DMS79 treated with DMSO at 0.1 percent for 48 hours (cell line): ENCODE measurements at places on chromosomes 7 and 10.

DNA sequence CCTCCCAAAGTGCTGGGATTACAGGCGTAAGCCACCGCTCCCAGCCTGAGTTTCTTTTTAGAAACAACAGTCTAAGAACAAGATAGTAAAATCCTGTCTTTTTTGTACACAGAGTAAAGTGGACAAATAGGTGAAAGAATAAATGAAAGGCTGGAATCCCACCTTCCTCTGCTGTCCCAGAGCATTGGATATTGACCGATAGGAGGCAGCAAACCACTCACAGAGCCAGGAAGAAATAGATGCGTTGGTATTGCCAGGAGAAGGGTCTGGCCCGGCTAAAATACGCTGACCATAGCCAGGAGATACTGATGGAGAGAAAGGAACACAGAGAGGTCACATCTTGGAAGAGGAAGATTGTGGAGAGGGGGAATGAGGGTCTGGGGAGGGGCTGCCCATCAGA, 11.4 kb upstream of the ZNF12 start:
- no peak for DNase-seq

DNA sequence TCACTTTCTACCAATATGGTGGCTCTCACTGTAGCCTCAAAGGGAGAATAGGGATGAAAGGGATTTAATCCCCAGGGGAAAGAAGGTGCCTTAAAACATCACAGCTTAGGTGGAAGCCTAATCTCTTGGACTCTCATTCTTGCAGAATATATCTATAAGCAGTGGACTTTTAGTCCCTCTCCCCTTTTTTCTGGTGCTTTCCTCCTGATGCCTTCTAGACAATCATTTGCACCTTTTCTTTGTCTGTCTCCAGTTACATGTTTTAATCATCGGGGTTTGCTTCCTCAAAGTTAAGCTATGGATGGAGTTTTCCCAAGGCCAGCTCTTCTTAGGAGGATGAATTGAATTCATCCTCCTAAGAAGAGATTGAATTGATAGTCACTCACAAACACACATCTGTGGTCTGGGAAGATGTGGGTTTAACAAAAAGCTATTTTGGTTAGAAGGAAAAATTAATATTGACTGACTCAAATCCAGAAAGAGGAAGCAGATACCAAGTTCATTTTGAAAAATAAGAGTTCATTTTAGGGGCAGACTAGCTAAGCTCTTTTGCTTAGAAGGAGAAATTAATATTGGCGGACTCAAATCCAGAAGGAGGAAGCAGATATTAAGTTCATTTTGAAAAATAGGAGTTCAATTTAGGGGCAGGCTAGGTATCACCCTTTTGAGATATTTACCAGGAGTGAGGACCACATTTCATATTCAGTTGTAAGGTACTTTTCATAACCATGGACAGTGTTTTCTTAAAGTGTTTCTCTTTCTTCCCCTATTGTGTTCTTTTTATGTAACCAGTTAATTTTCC, 35.2 kb upstream of the PLEKHS1 start:
- no peak for DNase-seq

DNA sequence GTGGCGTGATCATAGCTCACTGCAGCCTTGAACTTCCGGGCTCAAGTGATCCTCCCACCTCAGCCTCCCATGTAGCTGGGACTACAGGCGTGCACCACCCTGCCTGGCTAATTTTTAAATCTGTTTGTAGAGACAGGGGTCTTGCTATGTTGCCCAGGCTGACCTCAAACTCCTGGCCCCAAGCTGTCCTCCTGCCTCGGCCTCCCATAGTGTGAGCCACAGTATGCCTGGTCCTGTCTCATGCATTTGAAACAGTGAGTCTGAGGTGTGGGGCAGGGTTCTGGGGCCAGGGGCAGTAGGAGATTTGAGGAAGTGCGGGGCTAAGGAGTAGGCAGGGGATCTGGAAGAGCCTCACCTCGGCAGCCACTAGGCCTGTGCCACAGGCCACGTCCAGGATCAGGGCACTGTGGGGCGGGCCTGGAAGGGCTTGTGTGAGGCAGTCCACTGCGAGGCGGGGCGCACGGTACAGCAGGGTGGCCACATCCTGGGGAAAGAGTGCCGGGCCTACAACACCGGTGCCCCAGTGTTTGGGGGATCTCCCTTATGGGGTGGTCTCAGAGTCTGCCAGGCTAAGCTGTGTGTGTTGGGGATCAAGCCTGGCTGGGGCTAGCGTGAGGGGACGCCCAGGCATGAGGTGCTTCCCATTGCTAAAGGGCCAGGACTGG, 1.5 kb downstream of the METTL27 start:
- DNase-seq = no peak

DNA sequence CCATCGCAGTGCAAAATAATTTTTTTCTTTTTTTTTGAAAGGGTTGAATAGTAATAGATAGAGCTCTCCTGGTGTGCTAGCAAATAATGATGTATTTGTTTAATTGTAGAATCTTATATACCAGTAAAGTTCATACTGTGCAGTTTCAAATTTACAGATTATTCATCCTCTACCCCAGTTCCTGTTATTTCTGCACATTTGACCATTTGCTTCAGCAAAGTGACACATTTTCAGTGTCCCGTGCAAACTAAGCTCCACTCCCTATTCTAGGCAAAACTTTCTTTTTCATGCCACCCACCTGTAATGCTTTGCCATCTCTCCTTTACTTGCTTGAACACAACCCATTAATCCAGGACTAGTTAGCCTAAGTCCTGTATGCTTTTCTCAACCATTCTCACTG, 43.0 kb downstream of the SHOC2 start:
- DNase-seq = no peak

- no peak for DNase-seq
Observed at GRCh38 chr7:97001221-97001620, 4.1 kb upstream of the DLX6 start.

GRCh38 chr7:5296611-5297226, 14.0 kb downstream of the SLC29A4 start:
- no peak for DNase-seq

DNA sequence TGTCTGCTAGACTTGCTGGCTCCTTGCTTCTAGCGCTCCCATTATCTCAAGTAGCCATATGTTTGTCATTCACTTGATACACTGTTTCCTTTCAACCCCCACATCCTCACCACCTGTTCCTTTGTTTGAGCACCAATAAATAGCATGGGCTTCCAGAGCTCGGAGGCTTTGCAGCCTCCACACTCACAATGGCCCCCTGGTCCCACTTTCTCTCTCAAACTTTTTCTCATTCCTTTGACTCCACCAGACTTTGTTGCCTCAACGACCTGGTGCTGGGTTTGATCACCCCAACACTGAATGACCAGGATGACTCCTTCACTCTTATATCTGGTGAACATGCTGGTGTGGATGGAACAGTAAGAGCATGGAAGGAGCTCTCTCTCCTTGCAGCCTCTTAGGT, 114.5 kb upstream of the TRIM24 start:
- DNase-seq = no peak

GRCh38 chr7:138001529-138002095, at the start of gene CREB3L2:
TSS of gene CREB3L2 (minus strand) at chr7:138002086. CDS start at chr7:138001705, 381 bp downstream.
- DNase-seq = peak; percentile 64

- DNase-seq = peak; percentile 35
Observed at GRCh38 chr10:88926566-88927415, 25.8 kb downstream of the ACTA2 start.

- DNase-seq = no peak
Observed at GRCh38 chr10:133164816-133165555, 5.0 kb downstream of the KNDC1 start.

DNA sequence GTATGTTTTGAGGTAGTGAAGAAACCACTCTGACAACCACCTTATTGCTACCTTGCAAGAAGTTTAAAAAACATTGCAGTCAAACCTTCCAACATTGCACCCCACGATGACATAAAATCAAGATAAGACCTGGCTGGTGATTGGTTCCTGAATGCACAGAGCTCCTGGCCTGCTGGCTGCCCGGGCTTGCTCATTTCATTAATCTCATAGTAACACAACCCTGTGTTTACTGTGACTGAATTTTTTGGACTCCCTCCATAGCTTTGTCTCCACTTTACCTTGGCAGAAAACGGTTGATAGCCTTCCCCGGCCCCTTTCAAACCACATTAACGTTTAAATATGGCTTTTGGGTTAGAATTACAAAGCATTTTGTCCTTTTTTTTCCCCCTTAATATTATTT, 27.5 kb downstream of the VWA2 start:
- DNase-seq = peak; percentile 68

GRCh38 chr10:14611968-14612693, 162.6 kb downstream of the FAM107B start:
- no peak for DNase-seq

GRCh38 chr7:102326157-102326889, 29.9 kb downstream of the SPDYE6 start:
- DNase-seq = no peak

DNA sequence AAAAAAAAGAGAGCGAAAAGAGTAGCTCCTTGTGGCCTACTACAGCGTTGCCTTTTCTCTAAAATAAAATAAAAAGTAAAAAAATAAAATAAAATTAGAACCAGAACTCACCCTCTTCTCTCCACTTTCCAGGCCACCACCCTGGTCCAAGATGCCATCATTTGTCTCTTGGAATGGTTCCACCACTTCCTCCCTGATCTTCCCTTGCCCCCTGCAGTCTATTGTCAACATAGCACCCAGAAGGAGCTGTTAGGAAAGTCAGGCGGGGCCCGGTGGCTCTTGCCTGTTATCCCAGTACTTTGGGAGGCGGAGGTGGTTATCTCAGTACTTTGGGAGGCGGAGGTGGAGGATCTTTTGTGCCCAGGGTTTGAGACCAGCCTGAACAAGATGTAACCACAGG, 7.6 kb upstream of the GRID2IP start:
- peak; percentile 9 for DNase-seq

DNA sequence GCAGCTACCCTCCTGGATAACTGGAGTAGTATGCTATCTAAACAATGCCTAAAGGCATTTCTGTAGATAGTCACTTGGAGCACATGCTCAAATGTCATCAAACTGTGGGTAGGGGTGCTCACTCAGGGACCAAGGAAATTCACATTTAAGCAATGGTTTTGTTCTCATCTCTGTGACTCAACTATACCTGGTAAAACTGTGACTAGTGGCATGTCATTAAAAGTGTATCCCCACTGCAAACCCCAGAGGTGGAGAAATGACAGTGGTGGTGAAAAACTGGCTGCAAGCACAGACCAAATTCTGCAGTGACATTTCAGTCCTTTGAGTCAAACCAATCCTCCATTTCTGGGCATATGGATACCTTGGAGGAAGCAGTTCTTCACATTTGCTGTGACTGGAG, 134.2 kb upstream of the EFCAB10 start:
- no peak for DNase-seq

GRCh38 chr7:4056552-4057288, 625.4 kb upstream of the FOXK1 start:
- DNase-seq = no peak

DNA sequence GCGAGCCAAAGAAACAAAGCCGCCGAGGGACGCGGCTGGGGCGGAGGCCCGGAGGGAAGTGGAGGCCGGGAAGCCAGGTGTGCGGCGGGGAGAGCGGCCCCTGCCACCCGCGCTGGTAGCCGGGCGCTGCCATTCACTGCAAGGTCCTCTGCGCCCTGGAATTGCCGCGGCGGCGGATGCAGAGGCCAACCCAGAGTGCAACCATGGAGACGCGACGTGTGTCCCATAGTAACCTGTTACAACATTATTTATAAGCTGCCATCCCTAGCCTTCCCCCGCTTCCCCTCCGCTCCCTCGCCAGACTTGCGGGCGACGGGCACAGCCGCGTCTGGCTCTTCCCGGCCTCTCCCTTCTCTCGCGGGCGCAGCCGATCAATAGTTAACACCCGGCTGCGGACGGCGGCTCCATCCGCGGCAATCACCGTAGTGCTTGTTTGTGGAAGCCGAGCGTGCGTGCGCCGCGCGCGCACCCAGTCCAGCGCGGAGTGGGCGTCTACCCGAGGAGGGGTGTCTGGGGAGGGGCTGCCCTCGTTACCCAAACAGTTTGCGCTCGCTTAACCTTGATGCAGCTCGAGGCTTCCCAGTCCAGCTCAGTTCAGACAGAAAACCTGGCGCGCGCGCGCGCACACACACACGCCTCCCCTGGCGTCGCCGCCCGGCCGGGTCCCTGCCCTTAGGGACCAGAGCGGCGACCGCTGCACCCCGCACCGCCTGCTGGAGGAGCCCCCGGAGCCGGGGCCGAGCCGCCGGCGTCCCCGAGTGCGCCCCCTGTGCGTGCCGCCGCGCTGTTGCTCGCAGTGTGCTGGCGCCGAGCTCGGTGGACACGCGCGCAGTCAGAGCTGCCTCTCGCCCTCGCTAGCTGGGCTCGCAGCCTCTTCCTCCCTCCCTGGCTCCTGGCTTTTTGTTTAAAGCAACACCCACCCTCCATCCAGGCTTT, 165.4 kb upstream of the DPP6 start:
- DNase-seq = no peak

GRCh38 chr10:7412237-7412927, 1.5 kb upstream of the SFMBT2 start:
- no peak for DNase-seq

- DNase-seq = no peak
Observed at GRCh38 chr7:150361402-150361801, 7.2 kb upstream of the REPIN1 start.

DNA sequence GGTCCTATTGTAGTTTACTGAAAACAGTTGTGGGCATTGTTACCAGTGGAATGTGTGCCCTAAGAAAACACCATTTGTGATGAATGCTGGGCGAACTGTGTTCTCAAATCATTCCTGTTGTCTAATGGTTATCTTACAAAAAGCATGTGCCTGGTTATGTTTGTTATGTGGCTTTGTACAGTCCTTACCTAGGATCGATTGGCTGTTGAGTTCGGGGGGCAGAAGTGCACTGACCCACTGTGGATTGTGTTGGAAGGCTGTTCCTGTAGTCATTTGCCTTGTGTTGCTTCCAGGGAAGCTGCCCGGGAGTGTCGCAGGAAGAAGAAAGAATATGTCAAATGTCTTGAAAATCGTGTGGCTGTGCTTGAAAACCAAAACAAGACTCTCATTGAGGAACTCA, 84.3 kb downstream of the CREM start:
- DNase-seq = no peak

DNA sequence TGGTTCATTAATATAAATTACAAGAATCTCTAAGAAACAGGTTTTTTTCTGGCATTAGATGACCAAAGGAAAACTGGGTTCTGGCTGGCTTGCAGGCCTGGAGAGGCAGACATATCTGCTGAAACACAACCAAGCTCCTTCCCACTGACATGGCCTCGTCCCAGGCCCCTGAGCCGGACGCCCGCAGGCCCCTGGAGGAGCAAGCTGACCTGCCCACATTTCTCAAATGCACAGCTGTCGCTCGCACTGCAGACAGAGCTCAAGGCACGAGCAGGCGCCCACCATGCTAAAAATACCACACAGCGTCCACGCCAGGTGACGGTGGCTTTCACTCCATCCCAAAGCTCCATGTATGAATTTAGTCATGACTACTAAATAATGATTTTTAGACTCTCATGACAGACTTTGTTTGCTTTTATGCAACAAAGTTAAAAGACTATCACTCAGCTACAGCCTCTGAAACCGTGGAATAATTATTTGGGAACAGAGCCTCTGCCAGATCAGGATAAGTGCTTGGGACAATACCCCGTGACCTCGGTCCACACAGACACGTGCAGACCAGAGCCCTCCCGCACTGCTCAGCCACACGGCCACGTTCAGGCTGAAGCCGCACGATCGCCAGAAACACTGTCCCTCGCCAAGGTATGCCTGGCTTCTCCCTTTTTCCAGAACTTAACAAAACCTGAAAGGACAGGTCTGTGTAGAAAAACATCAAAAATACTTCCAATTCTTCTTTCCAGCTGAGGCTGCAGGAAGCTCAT, 71.1 kb downstream of the DIP2C start:
- no peak for DNase-seq

GRCh38 chr10:126931544-126931943, 26.3 kb downstream of the DOCK1 start:
- DNase-seq = no peak
